ENCODE measurements at places on chromosomes 5 and 9. TPM values are rescaled to one million over a fixed set of nuclear protein-coding genes. Genes with fewer than 3 reads are reported as not detected.

DNA sequence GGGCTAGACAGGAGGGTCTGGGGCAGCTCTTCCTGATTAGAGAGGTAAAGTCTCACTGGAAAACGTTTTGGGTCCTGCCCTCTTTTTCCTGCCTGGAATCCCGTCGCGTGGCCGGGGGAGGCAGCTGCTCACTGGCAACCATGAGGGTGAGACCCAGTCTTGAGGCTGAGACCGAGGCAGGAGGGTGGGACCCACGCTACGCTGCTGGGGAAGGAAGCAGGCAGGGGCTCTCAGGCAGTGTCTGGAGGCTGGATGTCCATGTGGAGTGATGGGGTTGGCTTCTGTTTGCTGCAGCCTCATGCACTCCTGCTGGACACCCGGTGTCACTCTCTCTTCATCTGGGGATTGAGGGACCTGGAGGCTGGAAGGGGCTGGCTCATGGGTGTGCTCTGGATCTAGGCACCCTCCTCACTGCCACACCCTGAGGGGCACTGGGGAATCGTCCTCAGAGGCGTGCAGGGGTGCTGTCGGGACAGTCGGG is 11.3 kb upstream of the SLC2A6 start:
- no peak for DNase-seq

The ZFP37 gene
- total RNA-seq = 1.6 TPM

GRCh38 chr9:128094166-128094949 is 26.3 kb downstream of the SLC25A25 start:
- peak; percentile 58 for DNase-seq

The PDE8B gene
- 0.21 TPM for total RNA-seq

DNA sequence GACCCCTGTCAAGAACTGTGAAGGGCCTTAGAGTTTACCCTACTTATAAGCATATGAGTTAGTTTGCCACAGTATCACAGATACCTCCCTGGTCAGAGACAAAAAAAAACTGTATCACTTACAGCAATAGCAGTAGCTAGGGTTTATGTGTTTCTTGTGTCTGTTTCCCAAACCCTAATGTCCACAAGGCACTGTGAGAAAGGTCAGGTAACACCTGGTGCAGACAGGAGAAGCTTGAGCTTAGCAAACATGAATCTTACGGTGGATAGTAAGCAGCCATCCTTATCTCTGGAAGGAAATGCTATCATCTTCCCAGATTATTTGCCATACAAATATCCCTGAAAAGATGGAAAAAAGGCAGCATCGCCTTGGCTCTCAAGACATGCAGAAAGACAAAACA is 208.5 kb upstream of the KCNN2 start:
- DNase-seq = no peak

The TRPM3 gene
- not detected for total RNA-seq

- no peak for DNase-seq
Measured at GRCh38 chr5:34657988-34658387, 1.9 kb downstream of the RAI14 start.

- DNase-seq = no peak
Measured at GRCh38 chr9:77933976-77934375, 97.6 kb downstream of the GNAQ start.

GRCh38 chr5:77892061-77893010 is 116.2 kb upstream of the TBCA start:
- no peak for DNase-seq

The ENTPD2 gene
- not detected for total RNA-seq

GRCh38 chr5:135567661-135568060 is 11.1 kb downstream of the CXCL14 start:
- DNase-seq = no peak

DNA sequence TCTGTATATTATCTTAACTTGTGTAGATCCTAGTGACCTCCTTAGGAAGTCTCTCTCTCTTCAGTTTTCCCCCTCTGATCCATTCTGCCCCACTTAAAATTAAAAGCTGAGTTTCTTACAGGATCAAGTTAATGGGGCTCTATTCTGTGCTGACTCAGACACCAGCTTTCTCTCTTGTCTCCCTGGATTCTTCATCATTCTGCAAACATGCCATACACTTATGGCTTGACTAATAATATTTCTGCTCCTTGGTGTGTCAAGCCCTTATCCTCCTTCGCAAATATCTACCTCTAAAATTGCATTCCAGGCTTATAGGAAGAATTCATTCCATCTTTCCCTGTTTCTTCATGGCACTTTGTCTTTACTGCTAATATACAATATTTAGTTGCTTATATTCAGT is 18.1 kb downstream of the LRRC70 start:
- DNase-seq = no peak

- DNase-seq = no peak
Measured at GRCh38 chr5:88388476-88389337, 120.1 kb upstream of the TMEM161B start.

DNA sequence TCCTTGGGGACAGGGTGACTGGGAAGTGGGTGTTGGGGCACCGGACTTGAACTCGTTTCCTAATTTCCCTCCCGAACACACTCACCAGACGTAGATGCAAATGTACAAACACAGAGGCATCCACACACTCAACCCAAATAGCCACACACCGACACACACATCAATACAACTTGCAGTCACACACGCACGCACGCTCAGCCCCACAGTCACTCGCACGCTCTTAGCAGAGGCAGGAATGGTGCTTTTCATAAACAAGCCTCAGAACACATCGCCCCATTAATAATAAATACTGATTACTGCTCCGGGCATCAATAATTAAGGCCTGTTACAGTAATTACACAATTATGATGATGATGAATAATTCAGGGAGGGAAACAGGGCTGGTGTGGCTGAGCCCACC is 5.7 kb downstream of the BARHL1 start:
- no peak for DNase-seq

DNA sequence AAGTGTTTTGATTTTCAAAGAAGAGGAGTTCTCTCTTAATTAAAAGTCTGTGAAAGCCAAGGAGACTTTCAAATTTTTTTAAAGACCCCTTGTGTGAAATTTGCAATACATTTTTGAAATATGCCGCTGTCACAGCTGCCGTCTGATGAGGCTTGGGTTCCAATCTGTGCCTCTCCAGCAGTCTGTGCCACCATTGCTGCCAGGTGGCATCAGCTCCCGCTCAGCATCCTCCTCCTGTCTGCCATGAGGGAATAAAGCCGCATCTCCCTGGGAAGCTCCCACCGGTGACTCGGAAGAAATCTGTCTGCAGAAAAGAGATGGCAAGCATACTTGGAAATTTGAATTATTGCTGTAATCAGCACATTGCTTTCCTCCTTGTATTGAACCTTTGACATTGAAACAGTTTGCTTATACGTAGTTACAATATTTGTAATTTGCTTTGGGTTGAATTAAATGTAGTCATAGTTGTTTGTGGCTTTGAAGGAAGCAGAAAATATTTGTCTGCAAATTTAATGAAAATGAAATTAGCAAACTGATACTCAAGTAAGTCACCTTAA is 145.7 kb upstream of the SNX2 start:
- no peak for DNase-seq

GRCh38 chr9:11962327-11962726 is 730.9 kb upstream of the TYRP1 start:
- no peak for DNase-seq

The GABBR2 gene
- total RNA-seq = not detected

GRCh38 chr9:99259231-99259918 is 37.3 kb downstream of the SEC61B start:
- DNase-seq = peak; percentile 74

The PCDHGC5 gene
- total RNA-seq = 5.4 TPM

The GALNT10 gene
- total RNA-seq = 16.3 TPM

GRCh38 chr5:69449511-69449910 is 34.6 kb downstream of the MARVELD2 start:
- DNase-seq = no peak

The NPR3 gene
- total RNA-seq = not detected

GRCh38 chr5:130712324-130712723 is 452.7 kb downstream of the HINT1 start:
- DNase-seq = no peak

DNA sequence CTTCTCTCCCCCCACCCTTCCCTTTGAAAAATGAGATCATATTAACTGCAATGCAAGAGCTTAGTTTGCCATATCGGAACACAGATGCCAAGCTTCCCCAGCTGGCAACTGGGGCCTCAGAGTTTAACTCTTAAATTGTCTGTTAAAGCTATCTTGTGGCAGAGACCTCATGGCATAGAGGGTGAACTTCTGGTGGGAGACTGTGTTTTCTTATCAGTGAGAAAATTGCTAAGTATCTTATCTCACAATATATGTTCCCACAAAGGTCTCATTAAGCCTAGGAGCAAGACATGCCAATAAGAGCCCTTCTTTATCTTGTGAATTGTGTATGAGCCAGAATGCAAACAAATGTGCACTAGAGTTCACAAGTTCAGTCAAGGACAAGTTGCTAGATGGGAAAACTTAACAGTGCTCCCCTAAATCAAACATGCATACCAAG is 12.3 kb downstream of the NFIB start:
- DNase-seq = no peak

GRCh38 chr9:18666348-18666747 is 192.4 kb downstream of the ADAMTSL1 start:
- DNase-seq = no peak

DNA sequence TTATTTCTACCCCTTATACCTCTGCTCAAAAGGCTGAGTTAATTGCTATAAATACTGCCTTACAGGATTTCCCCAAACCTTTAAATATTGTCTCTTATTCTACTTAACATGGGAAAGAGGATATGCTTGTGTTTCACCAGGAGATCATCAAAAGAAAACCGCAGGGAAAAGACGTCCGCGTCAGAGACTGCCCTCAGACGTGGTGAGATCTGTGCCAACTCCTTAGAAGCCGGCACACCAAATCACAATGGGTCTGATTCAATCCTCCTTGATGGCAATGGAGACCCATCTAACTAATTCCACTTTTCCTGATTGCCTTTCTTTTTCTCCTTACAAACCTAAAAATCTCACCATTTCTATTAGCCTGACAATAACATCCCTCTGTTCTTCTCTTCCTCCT is 55.0 kb downstream of the SH3PXD2B start:
- DNase-seq = no peak

GRCh38 chr9:69548681-69549080 is 123.5 kb downstream of the APBA1 start:
- no peak for DNase-seq

- no peak for DNase-seq
Measured at GRCh38 chr9:99037769-99038483, 67.0 kb upstream of the TGFBR1 start.
